CD4-positive, alpha-beta T cell treated with Interleukin-6 at 100 ng/mL for 8 hours (primary cell): ENCODE measurements at places on chromosomes 5 and 9.

DNA sequence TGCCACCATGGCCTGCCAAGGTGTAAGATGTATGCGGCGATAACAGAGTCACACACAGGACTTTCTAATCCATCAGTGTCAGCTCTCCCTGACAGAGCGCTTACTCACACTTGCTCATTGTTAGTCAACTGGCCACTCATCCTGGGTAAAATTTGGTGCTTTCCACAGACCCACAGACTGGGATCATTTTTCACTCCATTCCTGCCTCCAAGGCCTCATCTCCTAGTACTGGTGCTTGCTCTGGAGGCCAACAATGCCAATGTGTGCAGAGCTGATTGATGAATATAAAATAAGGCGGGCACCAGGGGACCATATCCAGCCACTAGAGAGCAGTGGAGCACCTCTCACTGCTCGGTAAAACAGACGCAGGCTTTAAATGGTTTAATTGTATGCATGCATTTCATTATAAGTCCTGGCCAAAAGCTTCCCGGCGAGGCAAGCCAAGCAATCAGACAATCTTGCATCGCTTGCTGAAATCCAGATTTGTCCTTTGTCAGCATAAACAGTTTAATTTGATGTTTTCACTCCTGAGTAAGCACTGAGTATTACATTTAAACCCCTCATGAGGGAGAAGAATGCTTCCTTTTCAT is 22.3 kb downstream of the PSMB7 start:
- no peak for DNase-seq

DNA sequence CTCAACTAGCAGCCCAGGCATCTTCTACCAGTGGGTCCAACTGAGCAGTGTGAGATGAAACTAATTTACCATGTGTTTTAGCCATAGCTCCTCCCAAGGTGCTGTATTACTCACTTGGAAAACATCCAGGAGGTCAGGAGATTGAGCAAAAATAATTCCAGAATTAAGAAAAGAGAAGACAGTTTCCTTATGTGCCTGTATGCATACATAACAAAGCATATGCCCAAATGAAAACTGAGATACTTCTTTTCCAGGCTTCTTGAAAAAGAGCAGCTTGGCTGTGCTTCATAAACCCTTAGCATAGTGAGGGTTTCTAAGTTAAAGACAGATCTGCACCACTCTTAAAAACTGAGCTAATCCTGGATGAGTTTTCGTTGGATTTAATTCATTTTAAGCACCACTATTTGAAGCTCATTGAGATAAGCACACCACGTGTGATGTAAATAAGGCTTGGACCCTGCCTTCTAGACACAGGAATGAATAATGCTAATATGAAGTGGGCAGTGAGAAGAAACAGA is 119.4 kb downstream of the ADAMTS12 start:
- DNase-seq = no peak

DNA sequence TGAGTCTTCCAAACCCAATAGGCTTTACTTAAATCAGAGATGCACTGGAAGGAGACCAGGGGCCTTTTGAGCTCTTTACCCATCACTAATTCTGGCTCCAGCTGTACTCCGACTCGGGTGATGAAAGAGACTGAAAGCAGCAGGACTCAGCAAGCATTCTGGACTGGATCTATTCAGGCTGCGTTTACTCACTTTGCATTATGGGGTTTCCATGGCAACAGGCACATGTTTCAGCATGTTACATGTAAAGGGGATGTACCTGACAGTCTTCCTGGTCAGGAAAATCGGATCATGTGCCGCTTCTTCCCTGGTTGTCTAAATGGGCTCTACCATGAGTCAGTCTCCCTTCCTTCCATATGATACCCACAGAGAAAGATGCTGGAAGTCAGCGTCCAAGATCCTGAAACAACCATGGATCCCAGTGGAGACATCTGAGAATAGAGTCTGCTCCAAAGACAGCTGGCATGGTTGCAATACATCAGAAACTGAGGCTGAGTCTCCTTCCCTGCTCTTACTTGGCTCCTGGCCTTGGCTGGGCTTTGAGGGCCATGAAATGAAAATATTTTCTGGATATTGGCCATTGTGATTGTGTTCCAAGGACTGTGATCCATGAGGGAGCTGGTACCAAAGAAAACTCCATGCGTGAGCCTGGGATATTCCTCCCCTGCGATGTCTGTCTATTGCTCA is 102.5 kb upstream of the TNC start:
- DNase-seq = no peak

- no peak for DNase-seq
These were observed 44.4 kb downstream of the ACTBL2 start for GRCh38 chr5:57437976-57438805.

DNA sequence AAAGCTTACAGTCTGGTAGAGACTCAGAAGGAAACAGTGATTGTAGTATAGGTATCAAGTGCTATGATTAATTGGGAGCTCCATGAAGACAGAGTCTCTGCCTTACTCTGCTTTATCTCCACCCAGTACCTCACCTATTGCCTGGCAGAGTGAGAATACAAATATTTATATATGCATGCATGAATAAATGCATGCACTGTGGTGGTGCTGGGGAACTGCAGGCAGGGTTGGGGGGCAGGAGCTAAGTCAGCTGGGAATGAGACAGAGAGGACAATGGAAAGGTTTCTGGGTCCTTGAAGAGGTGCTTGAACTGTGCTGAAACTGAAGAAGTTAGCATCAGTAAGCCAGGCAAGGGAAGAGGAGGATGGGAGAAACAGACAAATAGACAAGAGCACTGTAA is 80.8 kb upstream of the PPP2R2B start:
- no peak for DNase-seq

- no peak for DNase-seq
These were observed 242.5 kb downstream of the ARRDC3 start for GRCh38 chr5:91140657-91141056.

- DNase-seq = no peak
These were observed 1.2 kb downstream of the RAPGEF6 start for GRCh38 chr5:131633830-131634229.
